ENCODE measurements at places on chromosomes 2 and 18.
A peak's percentile ranks its signal among the peaks of the same experiment; 100 is the strongest.

GRCh38 chr2:196131384-196131937 lies 39.9 kb downstream of the STK17B start:
- peak; percentile 42 for DNase-seq

DNA sequence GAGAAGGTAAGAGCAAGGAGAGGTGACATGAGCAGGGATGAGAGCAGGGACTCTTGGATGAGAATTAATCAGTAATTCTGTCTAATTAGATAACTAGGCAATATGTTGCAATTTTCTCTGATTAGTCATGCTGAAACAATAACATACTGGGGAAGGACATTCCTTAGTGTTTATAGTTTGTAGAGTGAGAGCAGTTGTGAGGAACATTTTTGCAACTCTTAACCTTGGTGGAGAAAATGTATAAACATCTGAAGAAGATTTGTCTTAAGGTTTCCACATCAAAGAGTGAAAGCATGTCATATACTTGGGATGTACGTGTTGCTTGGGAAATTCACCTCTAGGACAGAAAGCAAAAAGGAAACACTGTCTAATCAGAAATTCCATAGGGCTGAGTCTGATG lies 955.4 kb upstream of the FANCL start:
- DNase-seq = peak; percentile 93

DNA sequence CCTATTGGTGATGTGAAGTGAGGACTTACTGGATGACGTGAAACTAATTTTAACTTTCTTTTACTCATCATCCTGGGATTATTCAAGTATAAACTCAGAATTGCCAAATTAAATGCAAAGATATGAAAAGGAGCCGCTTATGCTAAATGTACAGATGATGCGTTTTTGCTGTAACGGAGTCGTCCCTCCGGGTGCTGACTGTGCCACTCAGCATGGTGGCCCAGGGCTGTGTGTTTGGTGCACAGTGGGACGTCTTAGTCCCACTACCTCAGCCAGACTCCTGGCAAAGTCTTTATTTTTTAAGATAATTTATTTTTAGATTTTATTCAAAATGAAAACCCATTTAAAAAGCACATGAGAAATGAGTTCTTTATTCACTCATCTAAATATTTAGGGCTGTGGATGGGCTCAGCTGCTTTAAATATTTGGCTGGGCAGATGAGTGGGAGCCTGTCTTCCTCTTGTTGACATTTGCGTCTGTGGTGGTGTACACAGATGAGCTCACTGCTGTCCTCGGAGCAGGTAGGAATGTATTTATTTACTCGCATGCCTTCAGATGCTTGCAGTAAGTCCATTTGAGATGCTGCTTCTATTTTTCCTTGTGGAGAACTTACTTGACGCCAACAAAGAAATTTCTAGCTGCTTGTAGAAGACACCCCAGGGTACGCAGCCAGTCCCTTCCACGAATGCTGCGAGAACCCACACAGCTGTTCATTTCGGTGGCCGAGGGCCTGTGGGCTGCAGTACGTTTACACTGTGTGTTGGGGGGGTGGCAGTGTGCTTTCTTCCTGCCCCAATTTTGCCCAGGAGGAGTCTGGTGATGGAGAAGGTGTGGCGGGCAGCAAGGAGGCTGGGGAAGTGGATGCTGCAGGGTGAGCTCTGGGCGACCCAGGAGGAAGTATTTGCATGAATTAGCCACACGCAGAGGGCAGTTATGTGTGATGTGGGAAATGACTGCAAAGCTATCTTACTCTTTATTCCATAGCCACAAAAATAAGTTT lies 105.0 kb downstream of the AGAP1 start:
- DNase-seq = no peak

- no peak for DNase-seq
Observed at GRCh38 chr2:75309596-75310463, 110.5 kb upstream of the TACR1 start.

GRCh38 chr2:36528274-36528673 lies 69.7 kb downstream of the FEZ2 start:
- no peak for DNase-seq

DNA sequence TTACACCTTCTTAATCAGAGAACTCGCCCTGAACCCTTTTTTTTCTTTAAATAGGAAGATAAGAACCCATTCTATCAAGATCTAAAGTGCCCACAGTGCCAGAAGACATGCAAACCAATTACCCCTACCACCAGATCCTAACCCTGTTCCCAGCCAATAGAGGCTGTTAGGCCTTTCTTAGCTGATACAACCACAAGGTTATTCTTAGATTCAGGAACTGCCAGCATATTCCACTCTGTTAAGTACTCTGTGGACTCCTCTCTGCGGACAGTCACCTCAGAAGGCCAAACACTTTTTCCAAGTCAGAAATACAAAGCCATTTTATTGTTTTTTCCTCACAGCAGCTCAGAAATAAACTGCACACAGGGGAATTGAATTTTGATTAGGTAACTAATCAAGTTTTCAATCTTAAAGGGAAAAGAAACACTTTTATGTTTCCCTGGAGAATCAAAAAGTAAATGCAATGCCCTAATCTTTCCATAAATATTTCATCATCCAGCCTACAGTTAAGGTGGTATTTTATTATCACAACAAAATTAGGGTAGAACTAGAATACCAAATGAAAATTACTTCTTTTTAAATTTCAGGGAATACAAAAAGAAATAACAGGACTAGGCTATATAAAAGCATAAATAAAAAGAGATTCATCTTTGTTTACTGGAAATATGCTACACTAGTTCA lies 111.4 kb downstream of the NBAS start:
- no peak for DNase-seq

DNA sequence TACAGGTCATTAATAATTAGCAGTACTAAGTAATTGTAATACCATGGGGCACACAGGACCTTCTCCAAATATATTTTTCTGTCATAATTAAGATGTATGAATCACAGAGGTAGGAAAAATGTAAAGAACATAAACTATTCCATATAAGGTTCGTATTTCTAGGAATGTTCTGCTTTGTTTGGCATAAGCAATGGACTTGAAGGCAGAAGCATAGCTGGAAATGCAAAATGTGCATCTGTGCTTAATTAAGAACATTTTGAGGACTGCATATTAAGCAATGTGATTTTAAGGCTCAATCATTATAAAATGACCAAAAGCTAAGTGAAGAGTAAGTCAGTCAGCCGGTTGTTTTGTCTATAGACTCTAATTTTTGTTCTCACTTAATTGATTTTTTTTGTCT lies 123.2 kb downstream of the RBM43 start:
- peak; percentile 12 for DNase-seq

GRCh38 chr2:36615222-36615621 lies 17.3 kb upstream of the FEZ2 start:
- peak; percentile 52 for DNase-seq

GRCh38 chr2:149087751-149088150 lies 49.3 kb downstream of the LYPD6B start:
- DNase-seq = peak; percentile 23

DNA sequence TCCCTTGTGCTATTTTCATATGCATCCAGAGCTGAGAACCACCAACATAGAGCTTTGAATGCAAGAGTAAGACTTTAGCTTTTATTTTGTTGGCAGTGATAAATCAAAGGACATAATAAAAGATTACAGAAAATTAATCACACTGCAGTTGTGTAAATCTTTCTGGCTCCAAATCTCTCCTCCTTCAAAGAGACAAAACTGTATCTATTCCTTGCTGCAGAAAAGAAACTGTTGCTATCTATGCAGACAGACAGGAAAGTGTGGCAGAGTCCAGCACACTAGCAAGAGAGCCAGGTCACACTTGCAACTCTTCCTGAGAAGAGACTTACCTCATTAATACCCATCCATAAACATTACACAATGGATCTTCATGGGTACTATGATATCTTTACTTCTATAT lies 57.5 kb downstream of the DTNB start:
- DNase-seq = peak; percentile 13

DNA sequence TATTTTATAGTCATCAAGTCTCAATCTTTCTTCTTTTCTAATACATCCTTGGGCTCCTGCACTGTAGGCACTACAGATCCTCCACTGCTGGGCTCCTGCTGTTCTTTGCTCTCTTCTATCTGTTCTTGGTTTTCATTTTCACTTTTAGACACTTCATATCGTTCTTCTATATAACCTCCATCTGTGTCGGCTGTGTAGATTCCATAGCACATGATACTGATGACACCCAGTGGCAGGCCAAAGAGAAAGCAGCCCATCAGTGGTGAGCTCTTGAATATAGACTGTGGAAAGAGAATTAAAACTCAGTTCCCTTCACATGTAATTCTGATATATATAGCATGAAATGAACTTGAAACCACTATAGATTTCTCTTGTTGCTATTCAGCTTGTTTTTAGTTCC lies 38.0 kb downstream of the TMX3 start:
- DNase-seq = peak; percentile 71

DNA sequence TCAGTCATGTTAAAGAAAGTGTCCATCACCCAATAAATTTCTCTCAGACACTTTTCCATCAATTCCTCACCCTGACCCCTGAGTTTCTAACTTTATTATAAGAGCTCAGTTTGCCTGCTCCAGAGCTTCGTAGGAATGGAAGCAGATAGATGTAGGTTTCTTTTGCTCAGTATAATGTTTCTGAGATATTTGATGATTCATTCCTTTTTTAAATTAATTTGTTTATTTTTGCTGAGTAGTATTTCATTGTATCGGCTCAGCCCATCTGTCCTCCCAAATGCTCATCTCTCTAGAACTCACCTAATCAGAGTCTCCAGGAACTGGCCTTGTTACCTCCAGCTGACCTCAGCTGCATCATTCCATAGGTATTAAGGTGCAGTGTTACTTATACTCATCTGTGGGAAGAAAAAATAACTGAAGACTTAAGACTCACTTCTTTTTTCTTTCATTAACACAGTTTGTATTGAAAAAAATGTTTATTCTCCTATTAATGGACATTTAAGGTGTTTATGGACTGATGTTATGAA lies 11.9 kb upstream of the BCL2L11 start:
- no peak for DNase-seq

- DNase-seq = peak; percentile 70
Observed at GRCh38 chr2:48589170-48589767, 28.4 kb upstream of the GTF2A1L start.

GRCh38 chr18:78962098-78962497 lies 17.5 kb upstream of the SALL3 start:
- DNase-seq = no peak

DNA sequence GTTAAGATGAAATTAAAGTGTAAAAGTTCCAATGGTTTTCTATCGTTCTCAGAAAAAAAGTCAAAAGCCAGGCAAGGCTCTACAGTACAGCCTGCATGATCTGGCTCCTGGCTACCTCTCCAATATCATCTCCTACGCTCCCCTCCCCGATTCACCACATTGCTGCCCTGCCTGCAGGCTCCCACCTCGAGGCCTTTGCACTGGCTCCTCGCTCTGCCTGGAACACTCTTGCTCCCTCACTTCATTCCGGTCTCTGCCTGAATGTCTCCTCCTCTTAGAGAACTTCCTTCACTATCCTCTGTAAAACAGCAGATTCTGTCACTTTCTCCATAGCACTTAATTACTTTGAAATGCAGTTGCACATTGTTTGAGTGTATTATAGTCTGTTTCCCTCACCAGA lies 72.5 kb downstream of the KLF7 start:
- no peak for DNase-seq

DNA sequence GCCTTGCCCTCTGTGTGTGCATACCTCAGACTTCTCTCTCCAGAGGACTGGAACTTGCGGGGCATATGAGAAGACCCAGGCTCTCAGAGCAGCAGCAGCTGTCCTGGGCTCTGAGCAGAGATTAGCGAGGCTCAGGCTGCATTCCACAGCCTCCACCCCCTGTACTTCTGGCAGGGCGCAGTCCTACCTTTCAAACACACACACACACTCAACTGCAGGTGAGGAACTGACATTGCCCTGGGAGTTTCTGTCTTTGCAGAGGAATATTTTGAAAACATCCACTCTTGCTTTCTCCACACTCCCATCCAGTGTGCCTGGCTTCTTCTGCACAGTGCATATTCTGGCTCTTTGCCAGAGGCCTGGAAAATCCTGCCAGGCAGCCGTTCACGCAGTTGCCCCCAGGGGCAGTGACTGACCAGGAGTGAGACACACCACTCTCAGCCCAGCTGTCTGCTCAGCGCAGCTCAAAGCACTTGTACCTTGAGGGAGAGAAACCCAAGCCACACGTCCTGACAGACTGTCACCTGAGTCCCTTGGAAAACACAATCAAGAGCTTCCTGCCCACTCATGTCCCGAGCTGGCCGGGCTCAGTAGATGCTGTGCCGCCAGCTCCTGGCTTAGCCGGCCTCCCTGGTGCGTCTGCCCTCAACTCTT lies 460.8 kb downstream of the RNF144A start:
- no peak for DNase-seq

DNA sequence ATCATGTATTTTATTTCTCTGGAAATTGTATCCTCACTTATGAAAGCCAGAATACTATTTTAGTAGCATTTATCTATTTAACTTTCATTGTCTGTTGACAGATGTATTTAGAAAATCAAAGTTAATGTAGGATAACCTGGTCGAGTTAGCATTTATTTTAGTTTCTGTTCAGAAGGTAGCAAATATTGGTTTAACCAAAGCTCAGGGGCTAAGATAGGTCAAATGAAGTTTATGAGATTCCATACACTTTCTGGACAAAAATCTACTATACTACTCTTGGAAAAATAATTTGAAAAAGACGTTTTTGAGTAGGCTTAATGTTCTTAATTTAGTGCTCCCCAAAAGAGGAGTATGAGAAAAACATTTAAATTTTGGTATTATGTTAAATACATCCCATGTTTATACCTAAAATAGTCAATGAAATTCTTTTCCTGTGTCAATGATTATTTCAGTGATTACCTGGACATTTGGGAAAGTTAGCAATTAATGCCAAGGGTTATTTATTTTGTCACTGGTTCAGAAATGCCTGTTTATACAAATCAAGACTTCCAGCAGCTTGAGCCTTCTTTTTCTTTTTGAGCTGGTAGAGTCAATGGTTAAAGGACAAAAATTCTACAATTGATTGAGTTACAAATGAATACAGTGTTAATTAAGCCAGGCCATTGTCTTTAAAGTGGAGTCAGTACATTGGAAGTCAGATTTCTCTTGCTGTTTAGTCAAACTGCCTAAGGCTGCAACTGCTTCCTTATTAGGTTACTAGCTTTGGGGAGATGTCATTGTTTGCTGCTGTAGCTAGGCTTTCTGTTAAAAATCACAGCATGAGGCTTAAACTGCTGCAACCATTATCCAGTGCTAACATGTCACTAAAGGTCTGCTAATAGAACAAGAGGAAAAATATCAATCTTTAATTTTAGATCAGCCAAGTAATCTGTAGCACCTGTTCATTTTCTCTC lies 182.3 kb downstream of the CAMKMT start:
- DNase-seq = peak; percentile 48

GRCh38 chr2:219611866-219612576 lies 14.4 kb downstream of the STK11IP start:
- no peak for DNase-seq

DNA sequence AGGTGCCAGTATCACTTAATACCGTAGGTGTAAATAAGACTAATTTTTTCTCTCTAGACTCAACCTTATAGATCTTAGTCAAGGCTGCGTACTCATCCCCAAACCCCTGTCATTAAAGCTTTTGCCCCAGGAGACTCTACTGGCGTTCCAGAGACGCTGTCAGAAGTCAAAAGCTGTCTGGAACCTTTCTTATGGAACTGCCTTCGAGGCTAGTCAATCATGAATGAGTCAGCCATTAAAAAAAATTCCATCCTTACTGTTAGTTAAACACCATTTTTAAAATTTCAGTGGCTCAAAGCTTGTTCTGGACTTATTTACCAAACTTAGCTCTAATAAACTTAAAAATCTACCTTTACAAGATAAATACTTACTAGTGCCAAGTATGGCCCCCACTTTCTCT lies 52.1 kb downstream of the SPRED2 start:
- no peak for DNase-seq

Measured in choroid plexus epithelial cell (primary cell).